ENCODE measurements at places on chromosomes 5 and 9. TPM values are rescaled to one million over a fixed set of nuclear protein-coding genes. Genes with fewer than 3 reads are reported as not detected.

OGN gene
- total RNA-seq, result not detected

EIF4E1B gene
- total RNA-seq, result not detected

NR6A1 gene
- 1.7 TPM for total RNA-seq

SDHA gene
- 119 TPM for total RNA-seq

TRIM36 gene
- total RNA-seq, result 1.8 TPM

CACNA1B gene
- total RNA-seq, result 0.04 TPM

CBY3 gene
- not detected for total RNA-seq

F2R gene
- total RNA-seq, result 28.7 TPM

GFRA3 gene
- not detected for total RNA-seq

PCDHGA2 gene
- 0.47 TPM for total RNA-seq

DBH gene
- total RNA-seq, result not detected

RNF180 gene
- 0.21 TPM for total RNA-seq

SPINK7 gene
- not detected for total RNA-seq

ARAP3 gene
- 4.6 TPM for total RNA-seq

SPAG8 gene
- total RNA-seq, result 0.41 TPM

THBS4 gene
- not detected for total RNA-seq

COQ4 gene
- total RNA-seq, result 58.6 TPM

IL7R gene
- total RNA-seq, result 0.46 TPM

CFAP77 gene
- total RNA-seq, result not detected

NME5 gene
- total RNA-seq, result not detected

TMC1 gene
- 0.20 TPM for total RNA-seq

RGS7BP gene
- total RNA-seq, result not detected

ITK gene
- total RNA-seq, result not detected

PCDHGA6 gene
- total RNA-seq, result 0.23 TPM

S1PR3 gene
- total RNA-seq, result 35.5 TPM

ANKRD18B gene
- total RNA-seq, result 3.2 TPM

C9orf50 gene
- not detected for total RNA-seq

C1QTNF2 gene
- total RNA-seq, result not detected

QRFP gene
- total RNA-seq, result not detected

TUSC1 gene
- 8.7 TPM for total RNA-seq

FCN2 gene
- total RNA-seq, result not detected

BTNL8 gene
- not detected for total RNA-seq

PCAT7 gene
- 1.1 TPM for total RNA-seq

ASS1 gene
- 16.7 TPM for total RNA-seq

FREM1 gene
- not detected for total RNA-seq

KIAA1191 gene
- total RNA-seq, result 68.3 TPM

ANXA2R gene
- total RNA-seq, result 3.0 TPM

TAF11L2 gene
- not detected for total RNA-seq

MARCOL gene
- total RNA-seq, result not detected

ATP10B gene
- total RNA-seq, result not detected

NR5A1 gene
- not detected for total RNA-seq

IFNB1 gene
- total RNA-seq, result 0.23 TPM

TAF11L10 gene
- total RNA-seq, result not detected

TEK gene
- 0.12 TPM for total RNA-seq

FAM153A gene
- not detected for total RNA-seq

NFIL3 gene
- 12.5 TPM for total RNA-seq

PCDHGA11 gene
- total RNA-seq, result 0.06 TPM

DMRT3 gene
- total RNA-seq, result not detected

GMCL2 gene
- not detected for total RNA-seq

IFNA10 gene
- not detected for total RNA-seq

SIT1 gene
- not detected for total RNA-seq

IL4 gene
- not detected for total RNA-seq

NRG2 gene
- 1.9 TPM for total RNA-seq

ZNF879 gene
- total RNA-seq, result 0.60 TPM

TSLP gene
- total RNA-seq, result not detected

DNAH5 gene
- 1.4 TPM for total RNA-seq

GFI1B gene
- total RNA-seq, result not detected
